ENCODE measurements at places on chromosomes 7 and 10. TPM values are rescaled to one million over a fixed set of nuclear protein-coding genes. Genes with fewer than 3 reads are reported as not detected.

Gene PCGF5
- total RNA-seq = 29.7 TPM

Gene FAM237B
- not detected for total RNA-seq

Gene OPN1SW
- not detected for total RNA-seq

Gene MNX1
- total RNA-seq = 0.13 TPM

Gene ELN
- total RNA-seq = under 0.01 TPM

Gene FAM13C
- total RNA-seq = under 0.01 TPM

Gene NUDT13
- total RNA-seq = 0.64 TPM

DNA sequence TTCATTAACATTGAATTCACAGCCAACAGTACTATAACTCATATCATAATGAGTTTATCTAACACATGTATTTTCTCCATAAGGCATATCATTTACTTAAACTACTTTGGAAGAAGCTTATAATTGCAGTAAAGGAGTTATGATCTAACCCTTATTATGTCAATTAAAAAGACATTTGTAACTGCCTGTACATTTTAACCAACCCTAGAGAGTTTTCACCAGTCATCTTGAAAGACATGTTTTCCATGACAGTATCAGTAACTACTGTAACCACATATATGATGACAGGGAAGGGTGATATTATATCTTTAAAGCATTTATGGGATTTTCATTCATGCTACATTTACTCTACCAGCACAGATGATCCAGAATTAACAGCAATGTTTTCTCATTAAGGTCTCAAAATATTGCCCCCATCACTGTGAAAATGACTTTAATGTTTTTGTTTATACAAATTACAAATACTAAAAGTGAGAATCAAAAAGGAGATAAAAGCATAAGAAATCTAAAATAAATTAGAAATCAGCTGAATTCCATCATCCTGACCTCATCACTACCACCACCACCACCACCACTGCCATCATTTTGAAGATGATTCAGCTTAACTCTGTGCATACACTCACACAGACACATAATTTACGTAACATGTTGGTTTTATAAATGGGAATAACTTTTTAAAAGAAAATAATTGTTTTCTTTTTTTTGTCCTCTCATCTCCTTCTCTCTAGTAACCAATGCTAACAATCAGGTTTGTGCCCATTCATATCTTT is 53.6 kb downstream of the MKLN1 start:
- DNase-seq = peak; percentile 21

GRCh38 chr10:13754277-13754676 is 167.5 kb downstream of the PRPF18 start:
- DNase-seq = no peak

- DNase-seq = no peak
These were observed 14.4 kb upstream of the ITGB1 start for GRCh38 chr10:32972460-32972859.

DNA sequence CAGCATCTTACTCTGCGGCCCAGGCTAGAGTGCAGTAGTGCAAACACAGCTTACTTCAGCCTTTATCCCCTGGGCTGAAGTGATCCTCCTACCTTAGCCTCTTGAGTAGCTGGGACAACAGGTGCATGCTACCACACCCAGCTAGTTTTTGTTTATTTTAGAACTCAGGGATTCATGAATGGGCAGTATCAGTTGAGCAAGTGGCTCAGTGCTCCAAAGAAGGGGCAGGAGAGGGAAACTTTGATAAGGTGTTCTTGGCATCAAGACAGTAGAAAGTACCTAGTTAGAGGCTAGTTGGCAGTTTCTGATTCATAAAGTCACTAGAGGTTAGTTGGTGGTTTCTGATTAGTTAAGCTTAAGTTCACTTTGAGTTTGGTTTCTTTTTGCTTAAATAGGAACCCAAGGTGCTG is 18.4 kb downstream of the TRIM24 start:
- DNase-seq = no peak

DNA sequence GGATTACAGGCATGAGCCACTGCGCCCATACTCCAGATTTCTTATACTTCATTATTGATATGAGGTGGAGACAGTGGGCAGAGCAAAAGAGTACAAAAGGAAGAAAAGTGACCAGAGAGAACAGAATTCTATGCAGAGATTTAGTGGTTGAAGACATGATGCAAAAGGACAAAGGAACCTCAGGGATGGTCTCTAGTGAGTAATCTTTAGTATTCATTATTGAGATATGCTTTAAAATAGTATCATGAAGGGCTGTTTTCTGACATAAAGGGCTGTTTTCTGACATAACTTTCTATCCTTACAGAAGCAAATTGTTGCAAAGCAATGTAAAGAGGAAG is 81.2 kb upstream of the OIT3 start:
- no peak for DNase-seq

GRCh38 chr10:121577568-121577967 is 20.7 kb downstream of the FGFR2 start:
- peak; percentile 47 for DNase-seq

DNA sequence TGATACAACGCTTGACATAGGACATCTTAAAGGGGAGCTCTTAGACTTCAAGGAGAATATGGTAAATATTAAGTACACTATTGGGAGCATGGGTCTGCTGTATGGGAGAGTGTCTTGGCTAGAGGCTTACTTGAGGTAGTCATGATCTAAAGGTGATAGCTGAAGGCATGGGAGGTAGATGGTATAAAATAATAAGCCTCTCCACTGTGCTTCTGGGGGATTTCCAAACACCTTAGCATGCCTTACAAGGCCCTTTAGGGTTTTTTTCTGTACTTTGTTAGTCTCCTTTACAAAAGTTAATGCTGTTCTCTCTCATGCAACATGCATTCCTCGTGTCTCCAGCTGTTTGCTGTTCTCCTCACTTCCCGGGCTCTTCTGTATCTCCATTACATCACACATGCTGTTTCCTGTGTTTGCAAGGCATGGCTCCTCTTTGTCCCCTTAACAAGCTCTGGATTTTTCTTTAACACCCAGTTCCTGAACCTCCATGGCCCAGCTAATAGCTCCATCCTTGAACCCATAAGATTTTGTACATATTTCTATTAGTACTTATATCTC is 449.7 kb downstream of the AUTS2 start:
- DNase-seq = no peak

DNA sequence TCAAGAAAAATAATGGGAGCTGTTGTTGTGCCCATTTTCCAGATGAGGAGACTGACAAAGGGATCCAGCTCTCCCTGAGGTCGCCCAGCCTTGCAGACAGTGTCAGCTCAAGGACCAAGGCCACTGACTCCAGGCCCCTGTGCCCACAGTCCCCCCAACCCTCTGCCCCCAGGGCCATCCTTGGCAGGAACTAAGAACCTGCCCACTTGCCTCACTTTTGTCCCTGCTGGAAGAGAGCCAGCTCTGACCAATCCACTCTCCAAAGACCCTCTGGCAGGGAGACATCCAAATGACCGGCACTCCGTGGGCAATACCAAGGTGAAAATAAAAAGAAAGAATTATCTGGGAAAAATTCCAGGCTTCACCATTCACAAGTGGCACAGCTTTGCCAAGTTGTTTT is 101.3 kb downstream of the TCERG1L start:
- no peak for DNase-seq

- DNase-seq = no peak
These were observed 9.6 kb downstream of the NEURL1 start for GRCh38 chr10:103502849-103503660.

- DNase-seq = no peak
These were observed 50.0 kb upstream of the KMT2C start for GRCh38 chr7:152485826-152486225.

DNA sequence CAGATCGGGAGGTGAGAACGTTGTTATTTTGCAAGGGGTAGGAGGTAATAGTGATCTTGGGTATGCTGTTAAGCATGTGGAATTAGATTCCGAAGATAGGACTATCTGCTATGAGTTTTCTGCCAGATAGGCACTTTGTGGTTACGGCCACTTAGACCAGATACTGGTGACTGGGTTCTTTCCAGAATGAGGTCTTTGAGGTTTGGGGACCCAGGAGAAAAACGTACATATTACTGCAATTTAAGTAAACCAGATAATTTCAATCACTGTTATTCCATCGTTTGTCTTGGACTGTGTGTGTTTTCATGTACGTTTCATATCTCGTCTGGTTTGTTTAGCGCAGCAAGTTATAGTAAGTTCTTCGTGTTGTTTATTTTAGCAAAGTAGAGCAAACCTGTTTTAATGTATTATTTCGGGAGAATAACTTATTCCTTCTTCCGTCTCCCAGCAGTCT is 312 bp downstream of the ARL4A start:
- DNase-seq = no peak

DNA sequence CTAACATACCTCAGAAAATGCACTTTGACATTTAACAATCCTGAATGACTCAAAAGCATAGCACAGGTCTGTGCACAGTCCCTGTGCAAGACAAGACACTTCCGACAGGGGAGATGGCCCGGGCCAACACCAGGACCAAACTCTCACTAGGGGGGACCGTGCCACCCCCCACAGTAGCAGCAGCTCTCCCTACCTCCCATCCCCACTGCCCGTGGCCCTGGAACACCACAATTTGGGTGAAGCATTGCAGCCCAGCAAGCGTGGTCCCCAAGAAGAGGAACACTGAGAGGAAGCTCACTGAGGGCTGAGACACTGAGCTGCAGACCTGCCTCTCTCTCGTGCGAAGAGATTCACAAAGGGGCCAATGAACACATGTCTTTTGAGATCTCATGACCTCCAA is 26.0 kb downstream of the PTPRN2 start:
- no peak for DNase-seq

DNA sequence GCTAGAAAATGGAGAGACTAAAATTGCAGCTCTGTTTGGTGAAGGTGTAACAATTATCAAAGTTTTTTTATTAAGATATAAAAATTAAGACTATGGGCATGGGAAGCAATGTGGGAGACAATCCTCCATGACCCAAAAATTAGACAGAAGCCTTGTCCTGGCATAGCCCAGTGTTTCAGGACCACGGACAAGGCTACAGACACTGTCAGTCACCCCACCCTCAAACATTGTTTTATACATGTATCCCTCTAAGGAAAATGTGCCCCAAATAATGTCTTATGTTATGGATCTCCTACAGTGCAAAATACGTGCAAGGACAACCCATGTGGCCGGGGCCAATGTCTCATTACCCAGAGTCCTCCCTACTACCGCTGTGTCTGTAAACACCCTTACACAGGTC is 24.0 kb downstream of the HABP2 start:
- DNase-seq = peak; percentile 14

DNA sequence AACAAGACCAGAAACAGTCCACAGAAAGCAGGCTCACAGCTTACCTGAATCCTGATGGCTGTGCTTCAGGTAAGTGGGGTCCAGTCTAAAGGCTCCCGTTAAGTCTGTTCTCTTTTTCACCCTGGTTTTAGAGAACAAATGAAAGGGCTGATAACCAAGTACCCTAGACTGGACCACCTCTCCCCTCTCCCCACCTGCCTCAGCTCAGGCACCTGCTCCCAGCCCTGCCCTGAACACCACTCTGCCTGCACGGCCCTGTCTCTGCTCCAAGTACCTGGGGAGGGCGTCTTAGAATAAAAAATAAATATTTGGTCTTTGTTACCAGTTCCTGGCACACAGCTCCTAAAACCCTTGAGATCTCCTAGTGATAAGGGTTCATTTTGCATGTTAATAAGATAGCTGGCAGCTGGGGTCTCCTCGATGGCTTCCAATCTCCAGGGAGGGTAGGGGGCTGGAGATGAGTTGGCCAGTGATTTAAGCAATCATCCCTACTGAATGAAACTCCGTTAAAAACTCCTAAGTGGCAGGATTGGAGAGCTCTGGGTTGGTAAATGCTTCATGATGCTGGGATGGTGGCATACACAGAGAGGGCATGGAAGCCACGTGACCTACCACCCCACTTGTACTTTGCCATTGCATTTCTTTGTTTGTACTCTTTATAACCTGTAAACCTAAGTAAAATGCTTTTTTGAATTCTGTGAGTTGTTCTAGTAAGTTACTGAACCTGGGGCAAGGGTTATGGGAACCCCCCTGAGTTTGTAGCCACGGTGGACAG is 29.8 kb upstream of the FIGNL1 start:
- DNase-seq = no peak

GRCh38 chr10:109773288-109774120 is 149.8 kb downstream of the XPNPEP1 start:
- peak; percentile 37 for DNase-seq

- no peak for DNase-seq
These were observed 715.0 kb downstream of the AUTS2 start for GRCh38 chr7:70313271-70313670.

- no peak for DNase-seq
These were observed 128.1 kb upstream of the ACBD5 start for GRCh38 chr10:27368706-27369105.

DNA sequence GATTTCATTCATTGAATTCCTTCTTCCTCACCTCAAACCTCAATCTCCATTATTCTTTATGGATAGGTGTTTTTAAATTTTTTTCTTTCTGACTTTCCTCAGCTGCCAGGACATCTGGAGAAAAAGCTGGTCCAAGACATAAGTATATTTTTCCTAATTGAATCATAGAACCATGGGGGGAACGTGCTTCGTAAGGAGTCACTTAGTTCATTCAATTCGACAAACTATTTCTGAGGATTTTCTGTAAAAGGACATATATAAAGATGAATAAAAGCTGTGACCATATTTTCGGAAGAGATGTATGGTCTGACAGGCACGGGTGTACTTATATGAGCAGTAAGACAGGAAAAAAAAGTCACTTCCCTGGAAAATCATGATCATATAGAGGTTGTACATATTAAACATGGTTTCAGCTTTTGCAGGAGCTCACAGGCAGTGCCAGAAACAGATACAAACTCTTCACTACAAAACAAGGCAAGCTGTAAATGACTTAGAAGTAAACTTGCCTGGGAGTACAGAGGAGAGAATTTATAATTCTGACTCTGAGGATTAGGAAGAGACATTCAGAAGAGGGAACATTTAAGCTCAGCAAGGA is 88.2 kb upstream of the EGR2 start:
- DNase-seq = no peak

DNA sequence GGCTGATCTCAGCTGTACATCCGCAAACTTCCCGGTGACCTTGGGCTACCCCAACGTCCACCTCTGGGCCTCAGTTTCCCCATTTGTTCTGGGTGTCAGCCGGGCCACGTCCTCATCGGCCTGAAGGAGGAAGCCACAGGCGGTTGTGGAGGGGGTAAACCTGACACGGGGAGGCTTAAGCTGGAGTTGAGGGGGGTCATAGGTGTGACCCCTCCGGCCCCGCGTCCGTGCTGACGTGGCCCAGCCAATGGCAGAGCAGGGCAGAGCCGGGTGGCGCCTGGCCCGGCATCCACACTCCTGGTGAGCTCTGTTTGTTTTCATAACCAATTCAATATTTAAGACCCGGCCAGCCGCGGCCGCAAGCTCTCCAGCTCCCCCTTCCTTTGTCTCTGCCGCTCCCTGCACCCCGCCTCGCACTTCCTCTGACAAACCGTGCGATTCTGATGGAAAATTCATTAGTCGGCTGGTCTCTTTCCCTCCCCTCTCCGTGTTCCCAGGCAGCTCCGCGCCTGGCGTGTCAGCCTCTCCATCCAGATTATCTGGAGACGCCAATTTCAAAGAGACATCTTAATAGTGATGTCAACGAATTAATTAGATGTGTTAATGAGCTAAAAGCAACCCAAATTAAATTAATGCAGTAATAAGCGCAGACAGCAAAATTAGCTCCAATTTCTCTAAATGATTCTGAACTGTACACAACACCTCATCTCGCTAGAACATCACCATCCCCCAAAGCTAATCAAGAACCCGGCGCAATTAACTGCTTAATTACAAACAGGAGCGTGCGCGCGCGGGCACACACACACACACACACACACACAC is 55.4 kb downstream of the MICALL2 start:
- no peak for DNase-seq

Measured in bronchial epithelial cell (primary cell).